Upper lobe of right lung (tissue), 1 donor: ENCODE measurements at places on chromosomes 1 and 21. TPM values are rescaled to one million over a fixed set of nuclear protein-coding genes. Genes with fewer than 3 reads are reported as not detected.

GRCh38 chr1:174914991-174915390 lies 84.8 kb upstream of the CACYBP start:
- no peaks in the 10 kb centered on the region for H3K4me1 ChIP-seq
- H3K4me3 ChIP-seq, result no peak overlapping the region
- no peaks in the 10 kb centered on the region for H3K36me3 ChIP-seq

DNA sequence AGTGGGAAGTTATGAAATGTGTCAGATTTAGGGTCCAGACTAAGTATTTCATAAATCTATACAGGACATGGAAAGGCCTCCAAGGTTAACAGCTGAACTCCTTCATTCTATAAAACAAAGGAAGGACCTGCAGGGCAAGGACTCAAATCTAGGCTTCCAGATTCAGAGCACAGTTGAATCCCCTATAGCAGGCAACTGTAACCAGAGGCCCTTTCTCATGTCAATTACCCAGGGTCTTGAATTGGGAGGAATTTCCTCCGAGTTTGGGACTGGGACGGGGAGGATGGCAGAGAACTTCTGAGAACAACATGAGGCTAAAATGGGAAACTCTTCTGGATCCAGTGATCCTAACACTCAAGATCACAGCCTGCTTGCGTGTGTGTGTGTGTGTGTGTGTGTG lies 112.9 kb upstream of the BEND5 start:
- H3K27ac ChIP-seq, result no peak overlapping the region
- H3K36me3 ChIP-seq, result no peaks in the 10 kb centered on the region

DNA sequence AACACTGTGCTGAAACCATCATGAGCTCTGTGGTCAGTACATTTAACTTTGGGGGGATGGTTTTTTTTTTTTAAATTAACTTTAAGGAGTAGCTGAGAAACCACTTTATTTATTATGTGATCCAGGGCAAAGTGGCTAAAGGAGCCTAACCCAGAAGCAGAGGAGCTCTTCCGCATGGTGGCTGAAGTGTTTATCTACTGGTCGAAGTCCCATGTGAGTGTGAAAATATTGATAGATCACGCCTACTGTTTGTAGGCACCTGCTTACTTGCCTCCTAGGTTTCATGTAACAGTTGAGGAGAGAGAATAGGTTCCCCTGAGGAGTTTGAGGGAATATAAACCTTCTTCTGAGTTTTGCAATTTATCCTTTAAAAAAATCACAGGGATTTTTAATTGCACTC lies 181.4 kb downstream of the ZP4 start:
- no peak overlapping the region for H3K4me3 ChIP-seq
- no peaks in the 10 kb centered on the region for H3K27me3 ChIP-seq
- no peak for DNase-seq
- H3K27ac ChIP-seq, result no peak overlapping the region

DNA sequence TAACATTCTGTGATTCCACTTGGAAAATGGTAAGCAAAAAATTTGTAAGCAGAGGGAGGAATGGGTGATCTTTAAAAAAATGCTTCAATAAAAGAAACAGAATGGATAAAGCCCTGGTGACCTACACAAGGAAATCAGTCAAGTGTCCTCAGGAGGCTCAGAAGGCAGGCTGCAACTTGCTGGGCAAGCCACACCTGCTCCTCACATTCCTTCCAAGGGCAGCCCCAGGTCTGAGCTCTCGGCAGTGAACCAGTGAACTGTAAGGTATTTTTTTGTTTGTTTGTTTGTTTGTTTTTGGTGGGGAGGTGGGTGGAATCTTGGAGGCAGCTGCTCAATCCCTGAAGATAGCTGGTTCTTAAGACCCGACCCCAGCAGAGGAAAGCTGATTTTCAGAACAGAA lies 4.4 kb downstream of the TACSTD2 start:
- peaks cover 10% of the 10 kb centered on the region for H3K4me1 ChIP-seq
- H3K36me3 ChIP-seq, result no peaks in the 10 kb centered on the region
- H3K4me3 ChIP-seq, result no peak overlapping the region
- peak; percentile 67 for DNase-seq
- H3K27me3 ChIP-seq, result no peaks in the 10 kb centered on the region
- peak overlapping the region; percentile 58 for H3K27ac ChIP-seq

DNA sequence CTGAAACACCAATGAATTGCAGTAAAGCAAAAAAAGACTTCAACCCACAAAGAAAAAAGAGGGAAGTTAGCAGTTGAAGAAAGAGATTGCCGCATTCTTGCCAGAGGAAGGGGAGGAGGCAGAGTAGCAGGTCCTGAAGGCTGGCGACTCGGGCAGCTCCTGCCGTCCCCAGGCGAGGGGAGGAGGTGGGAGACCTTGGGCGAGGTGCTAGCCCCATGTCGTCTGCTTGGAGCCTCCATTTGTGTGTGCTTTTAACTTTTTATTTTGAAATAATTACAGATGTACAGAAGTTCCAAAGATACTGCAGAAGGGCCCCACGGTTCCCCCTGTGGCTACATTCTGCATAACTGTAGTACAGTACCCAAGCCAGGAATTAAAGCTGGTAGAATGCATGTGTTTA lies 6.7 kb downstream of the TRPM2 start:
- H3K27ac ChIP-seq, result no peak overlapping the region
- H3K4me3 ChIP-seq, result no peak overlapping the region
- no peak for DNase-seq
- H3K4me1 ChIP-seq, result no peaks in the 10 kb centered on the region
- no peaks in the 10 kb centered on the region for H3K36me3 ChIP-seq

DNA sequence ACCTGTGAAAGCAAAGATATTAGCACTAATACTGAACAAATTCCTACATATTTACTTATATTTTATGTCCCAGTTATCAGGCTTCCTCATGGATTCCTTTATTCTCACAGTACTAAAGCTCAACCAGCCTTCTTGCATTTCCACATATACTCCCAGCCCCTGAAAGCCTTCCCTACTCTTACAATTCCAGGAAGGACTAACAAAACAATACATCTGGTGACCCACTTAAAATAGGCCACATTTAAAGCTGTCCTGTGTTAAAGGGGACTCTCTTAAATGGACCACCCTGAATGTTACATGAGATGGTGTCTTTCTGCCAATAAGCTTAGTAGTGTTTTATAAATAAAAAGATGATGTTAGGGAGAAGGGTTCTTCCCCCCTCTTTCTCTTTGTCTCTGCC lies 54.4 kb downstream of the NTMT2 start:
- H3K36me3 ChIP-seq, result no peaks in the 10 kb centered on the region
- no peak for DNase-seq

- no peak overlapping the region for H3K4me3 ChIP-seq
- no peak for DNase-seq
- no peak overlapping the region for H3K27ac ChIP-seq
- no peaks in the 10 kb centered on the region for H3K36me3 ChIP-seq
- H3K27me3 ChIP-seq, result peaks cover 9% of the 10 kb centered on the region
Measured at GRCh38 chr21:42362198-42362597, 4.1 kb downstream of the TFF1 start.

- no peaks in the 10 kb centered on the region for H3K36me3 ChIP-seq
- H3K4me3 ChIP-seq, result peak overlapping the region; percentile 70
- peaks cover 9% of the 10 kb centered on the region for H3K4me1 ChIP-seq
- H3K27ac ChIP-seq, result no peak overlapping the region
- H3K27me3 ChIP-seq, result no peaks in the 10 kb centered on the region
Measured at GRCh38 chr1:218350035-218350525, 4.9 kb downstream of the TGFB2 start.

DNA sequence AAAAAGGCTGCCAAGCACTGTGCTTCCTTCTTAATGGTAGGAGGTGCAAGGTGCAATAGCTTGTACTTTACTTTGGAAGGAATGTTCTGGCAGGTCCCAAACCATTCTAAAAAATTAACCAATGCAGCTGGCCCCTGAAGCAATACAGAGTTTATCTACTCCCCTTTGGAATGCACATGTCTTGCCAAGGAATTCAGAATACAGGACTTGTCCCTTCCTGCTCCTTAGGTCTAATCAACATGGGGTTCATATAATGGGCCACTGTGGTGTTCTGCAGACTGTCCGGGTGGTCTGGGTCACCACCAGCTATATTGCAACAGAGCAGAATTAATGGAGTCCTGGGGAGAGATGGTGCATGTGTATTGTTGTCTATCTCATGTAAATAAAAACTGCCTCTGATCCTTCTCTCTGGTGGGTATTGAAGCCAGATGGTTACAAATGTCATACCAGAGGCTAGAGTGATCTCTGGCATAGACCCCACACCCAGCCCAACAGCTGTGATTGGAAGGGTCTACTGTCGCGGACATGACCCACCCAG lies 112.8 kb downstream of the RIPK4 start:
- no peaks in the 10 kb centered on the region for H3K36me3 ChIP-seq
- no peak overlapping the region for H3K4me3 ChIP-seq
- DNase-seq, result no peak
- H3K27me3 ChIP-seq, result no peaks in the 10 kb centered on the region
- peaks cover 16% of the 10 kb centered on the region for H3K4me1 ChIP-seq
- peak overlapping the region; percentile 2 for H3K27ac ChIP-seq

DNA sequence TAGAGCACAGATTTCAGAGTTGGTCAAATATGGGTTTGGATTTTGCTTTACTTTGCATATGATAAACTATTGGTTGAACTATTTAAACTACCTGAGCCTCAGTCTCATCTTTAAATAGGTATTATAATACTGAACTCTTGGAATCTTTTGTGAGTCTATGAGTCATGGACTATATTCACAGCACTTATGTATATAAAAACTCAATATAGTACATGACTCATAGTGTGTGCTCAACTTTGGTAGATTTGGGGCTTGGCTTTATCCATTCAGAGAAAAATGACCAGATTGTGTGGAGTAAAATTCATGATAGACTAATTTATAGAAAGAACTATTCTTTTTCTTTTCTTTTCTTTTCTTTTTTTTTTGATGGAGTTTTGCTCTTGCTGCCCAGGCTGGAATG lies 28.7 kb downstream of the FCRL3 start:
- no peaks in the 10 kb centered on the region for H3K36me3 ChIP-seq
- H3K27me3 ChIP-seq, result no peaks in the 10 kb centered on the region
- no peaks in the 10 kb centered on the region for H3K4me1 ChIP-seq
- no peak for DNase-seq

DNA sequence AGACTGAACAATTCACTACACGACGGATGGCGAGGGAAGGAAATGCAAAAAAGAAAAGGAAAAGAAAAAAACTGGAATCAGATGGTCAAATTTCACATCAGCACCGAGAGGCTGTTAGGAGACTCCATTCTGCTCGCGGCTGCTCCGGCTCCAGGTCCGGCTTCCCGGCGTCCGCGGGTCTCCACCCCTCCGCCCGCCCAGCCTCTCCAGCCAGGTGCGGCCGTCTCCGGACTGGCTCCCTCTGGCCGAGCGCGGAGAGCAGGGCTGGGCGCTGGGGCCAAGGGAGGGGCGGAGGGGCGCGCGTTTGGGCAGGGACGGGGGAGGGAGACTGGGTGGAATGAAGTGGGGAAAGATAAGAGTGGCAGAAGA lies 332 bp downstream of the KCNJ6 start:
- no peaks in the 10 kb centered on the region for H3K36me3 ChIP-seq
- no peak overlapping the region for H3K27ac ChIP-seq
- peaks cover 11% of the 10 kb centered on the region for H3K4me1 ChIP-seq
- peak; percentile 66 for DNase-seq
- H3K27me3 ChIP-seq, result peaks cover 72% of the 10 kb centered on the region

GRCh38 chr1:194474701-194475100 lies 1288.3 kb upstream of the B3GALT2 start:
- H3K36me3 ChIP-seq, result no peaks in the 10 kb centered on the region
- H3K4me1 ChIP-seq, result no peaks in the 10 kb centered on the region
- H3K4me3 ChIP-seq, result no peak overlapping the region
- no peaks in the 10 kb centered on the region for H3K27me3 ChIP-seq
- DNase-seq, result no peak
- no peak overlapping the region for H3K27ac ChIP-seq

DNA sequence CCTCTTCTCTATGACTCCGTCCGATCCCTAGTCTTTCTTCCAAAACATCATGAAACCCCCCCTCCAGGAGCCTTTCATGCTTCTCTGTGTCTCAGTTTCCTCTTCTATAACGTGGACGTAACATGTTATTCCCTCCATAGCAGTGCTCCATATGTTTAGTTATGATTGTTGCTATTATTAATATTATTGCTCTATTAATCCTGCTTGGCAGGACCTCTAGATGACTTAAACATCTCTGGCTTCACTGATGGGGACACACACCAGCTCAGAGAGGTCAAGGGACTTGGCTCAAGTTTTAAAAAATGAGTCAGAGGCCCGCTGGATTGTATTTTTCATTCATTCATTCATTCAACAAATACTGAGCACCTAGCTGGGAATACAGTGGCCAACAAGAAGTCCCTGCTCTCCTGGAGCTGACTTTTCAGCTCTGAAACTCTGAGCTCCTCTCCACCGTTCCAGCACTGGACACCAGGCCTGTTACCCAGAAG lies 404 bp upstream of the CPLANE2 start:
- H3K36me3 ChIP-seq, result no peaks in the 10 kb centered on the region
- DNase-seq, result no peak
- H3K27me3 ChIP-seq, result no peaks in the 10 kb centered on the region
- H3K27ac ChIP-seq, result peak overlapping the region; percentile 94

GRCh38 chr1:236150311-236150955 lies 8.1 kb downstream of the GPR137B start:
- no peaks in the 10 kb centered on the region for H3K27me3 ChIP-seq
- DNase-seq, result no peak
- H3K4me1 ChIP-seq, result no peaks in the 10 kb centered on the region
- H3K4me3 ChIP-seq, result no peak overlapping the region
- H3K36me3 ChIP-seq, result no peaks in the 10 kb centered on the region

GRCh38 chr1:100924991-100925390 lies 29.1 kb downstream of the SLC30A7 start:
- no peak for DNase-seq
- H3K4me3 ChIP-seq, result no peak overlapping the region
- H3K27ac ChIP-seq, result no peak overlapping the region
- no peaks in the 10 kb centered on the region for H3K4me1 ChIP-seq
- H3K27me3 ChIP-seq, result no peaks in the 10 kb centered on the region

DNA sequence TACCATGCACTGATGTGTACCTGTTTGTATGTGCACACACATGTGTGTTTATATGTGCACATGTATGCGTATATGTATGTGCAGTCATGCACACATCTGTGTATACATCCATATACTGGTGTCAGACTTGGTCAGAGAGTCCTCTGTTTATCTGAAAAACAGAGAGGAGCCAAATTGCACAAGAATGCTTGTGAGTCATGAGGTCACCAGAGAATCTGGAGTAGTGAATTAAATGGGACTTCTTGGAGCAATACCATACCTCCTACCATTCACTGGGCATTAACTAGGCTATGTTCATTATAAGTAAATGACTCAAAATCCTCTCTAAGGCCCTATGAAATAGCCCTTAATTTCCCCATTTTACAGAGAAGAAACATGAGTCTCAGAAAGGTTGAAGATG lies 272.1 kb upstream of the C1orf87 start:
- H3K4me3 ChIP-seq, result no peak overlapping the region
- no peak for DNase-seq
- no peaks in the 10 kb centered on the region for H3K36me3 ChIP-seq
- no peaks in the 10 kb centered on the region for H3K27me3 ChIP-seq
- no peaks in the 10 kb centered on the region for H3K4me1 ChIP-seq

BCAN gene
- total RNA-seq, result not detected

PSMB4 gene
- 177 TPM for total RNA-seq

BACE2 gene
- 20.9 TPM for total RNA-seq

HENMT1 gene
- total RNA-seq, result 5.6 TPM
